ENCODE measurements at places on chromosomes 2 and 18. TPM values are rescaled to one million over a fixed set of nuclear protein-coding genes. Genes with fewer than 3 reads are reported as not detected.
A peak's percentile ranks its signal among the peaks of the same experiment; 100 is the strongest.

- no peak overlapping the region for H3K27ac ChIP-seq
- H3K4me1 ChIP-seq: no peaks in the 10 kb centered on the region
- peak; percentile 28 for DNase-seq
- H3K4me3 ChIP-seq: no peak overlapping the region
- no peaks in the 10 kb centered on the region for H3K27me3 ChIP-seq
Observed at GRCh38 chr2:32825291-32825712, 121.5 kb upstream of the LTBP1 start.

DNA sequence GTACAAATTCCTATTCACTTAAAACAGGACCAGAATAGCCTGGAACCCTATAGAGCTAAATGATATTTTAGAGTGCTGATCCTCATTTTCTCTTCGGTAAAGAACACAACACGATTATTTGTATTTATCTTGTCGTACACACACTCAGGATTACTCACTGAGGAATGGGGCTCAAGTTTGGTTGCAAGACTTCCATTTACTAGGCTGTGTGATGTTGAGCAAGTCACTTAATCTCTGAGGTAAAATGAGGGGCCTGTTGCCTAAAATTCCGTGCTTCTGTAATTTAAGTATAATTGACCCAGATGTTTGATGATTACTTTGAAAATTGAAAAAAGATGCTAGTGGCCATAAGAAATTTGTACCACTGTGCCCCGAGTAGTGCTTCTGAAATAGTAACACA lies 42.6 kb upstream of the MAP4K3 start:
- no peak overlapping the region for H3K27ac ChIP-seq
- no peak overlapping the region for H3K4me3 ChIP-seq
- no peaks in the 10 kb centered on the region for H3K27me3 ChIP-seq
- no peaks in the 10 kb centered on the region for H3K4me1 ChIP-seq
- no peaks in the 10 kb centered on the region for H3K36me3 ChIP-seq

DNA sequence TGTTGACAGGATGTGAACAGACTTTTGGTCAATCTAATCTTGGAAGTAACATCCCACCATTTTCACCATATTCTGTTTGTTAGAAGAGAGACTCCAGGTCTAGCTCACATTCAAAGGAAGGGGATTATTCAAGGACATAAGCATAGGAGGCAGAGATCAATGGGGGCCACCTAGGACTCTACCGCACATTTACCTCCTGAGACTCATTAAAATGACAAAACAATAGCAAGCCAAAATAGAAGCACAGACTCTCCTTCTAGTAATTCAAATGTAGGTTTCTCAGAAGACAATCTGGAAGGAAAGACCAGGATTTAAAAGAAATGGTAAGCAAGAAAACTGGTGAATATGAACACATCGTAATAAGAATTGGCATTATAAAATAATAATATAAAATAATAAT lies 156.4 kb upstream of the KYNU start:
- H3K4me3 ChIP-seq: no peak overlapping the region
- DNase-seq: no peak
- H3K36me3 ChIP-seq: no peaks in the 10 kb centered on the region
- no peaks in the 10 kb centered on the region for H3K27me3 ChIP-seq
- H3K4me1 ChIP-seq: no peaks in the 10 kb centered on the region
- H3K27ac ChIP-seq: no peak overlapping the region

DNA sequence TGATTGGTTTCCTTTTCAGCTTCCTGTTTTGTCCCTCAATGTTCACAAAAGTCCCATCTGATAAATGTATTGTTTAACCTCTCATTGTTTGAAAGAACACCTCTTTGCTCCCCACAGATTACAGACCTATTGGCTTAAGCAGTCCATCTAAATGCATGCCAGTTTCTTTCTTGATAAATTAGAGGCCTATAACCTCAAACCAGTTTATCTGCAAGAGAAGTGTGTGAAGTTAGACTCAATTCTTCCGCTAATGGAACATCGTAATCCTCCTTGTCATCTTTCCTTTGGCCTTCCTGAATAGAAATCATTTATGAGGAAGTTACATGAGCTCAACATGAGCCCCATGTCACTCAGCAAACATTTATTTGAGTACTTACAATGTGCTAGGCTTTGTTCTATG lies 74.0 kb downstream of the FRZB start:
- no peak overlapping the region for H3K27ac ChIP-seq
- no peaks in the 10 kb centered on the region for H3K36me3 ChIP-seq
- H3K27me3 ChIP-seq: no peaks in the 10 kb centered on the region
- no peak overlapping the region for H3K4me3 ChIP-seq
- DNase-seq: no peak

DNA sequence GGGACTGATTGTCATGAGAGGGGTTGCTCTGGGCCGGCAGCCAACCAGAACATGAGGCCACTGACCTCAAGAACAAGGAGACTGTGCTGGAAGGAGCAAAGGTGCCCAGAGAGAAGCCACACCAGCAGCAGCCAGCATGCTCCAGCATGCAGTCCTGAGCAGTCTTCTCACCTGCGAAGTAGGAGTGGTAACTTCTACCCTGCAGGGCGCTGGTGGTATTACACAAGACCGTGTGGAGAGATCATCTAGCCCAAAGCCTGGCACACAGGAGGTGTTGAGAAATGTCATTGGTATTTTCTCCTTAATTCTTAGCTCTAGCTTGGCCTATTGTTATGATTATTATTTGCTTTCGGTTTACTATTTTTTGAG lies 132.7 kb downstream of the TSN start:
- no peak overlapping the region for H3K27ac ChIP-seq
- no peaks in the 10 kb centered on the region for H3K27me3 ChIP-seq
- H3K4me3 ChIP-seq: no peak overlapping the region

GRCh38 chr2:226057914-226058313 lies 658.4 kb downstream of the NYAP2 start:
- no peaks in the 10 kb centered on the region for H3K4me1 ChIP-seq
- no peak for DNase-seq
- no peaks in the 10 kb centered on the region for H3K27me3 ChIP-seq
- H3K27ac ChIP-seq: no peak overlapping the region
- H3K4me3 ChIP-seq: no peak overlapping the region

The CCDC121 gene
- total RNA-seq: 4.1 TPM

The IL36A gene
- total RNA-seq: not detected

The CRACDL gene
- 14.7 TPM for total RNA-seq

The LYPD6B gene
- total RNA-seq: not detected
